ENCODE measurements at places on chromosomes 7 and 10.

- no peak for DNase-seq
Observed at GRCh38 chr10:128152741-128153580, 26.7 kb upstream of the MKI67 start.

- no peak for DNase-seq
Observed at GRCh38 chr7:5679813-5680473, 101.5 kb downstream of the RNF216 start.

- no peak for DNase-seq
Observed at GRCh38 chr10:26950934-26951333, 90.2 kb upstream of the ABI1 start.

DNA sequence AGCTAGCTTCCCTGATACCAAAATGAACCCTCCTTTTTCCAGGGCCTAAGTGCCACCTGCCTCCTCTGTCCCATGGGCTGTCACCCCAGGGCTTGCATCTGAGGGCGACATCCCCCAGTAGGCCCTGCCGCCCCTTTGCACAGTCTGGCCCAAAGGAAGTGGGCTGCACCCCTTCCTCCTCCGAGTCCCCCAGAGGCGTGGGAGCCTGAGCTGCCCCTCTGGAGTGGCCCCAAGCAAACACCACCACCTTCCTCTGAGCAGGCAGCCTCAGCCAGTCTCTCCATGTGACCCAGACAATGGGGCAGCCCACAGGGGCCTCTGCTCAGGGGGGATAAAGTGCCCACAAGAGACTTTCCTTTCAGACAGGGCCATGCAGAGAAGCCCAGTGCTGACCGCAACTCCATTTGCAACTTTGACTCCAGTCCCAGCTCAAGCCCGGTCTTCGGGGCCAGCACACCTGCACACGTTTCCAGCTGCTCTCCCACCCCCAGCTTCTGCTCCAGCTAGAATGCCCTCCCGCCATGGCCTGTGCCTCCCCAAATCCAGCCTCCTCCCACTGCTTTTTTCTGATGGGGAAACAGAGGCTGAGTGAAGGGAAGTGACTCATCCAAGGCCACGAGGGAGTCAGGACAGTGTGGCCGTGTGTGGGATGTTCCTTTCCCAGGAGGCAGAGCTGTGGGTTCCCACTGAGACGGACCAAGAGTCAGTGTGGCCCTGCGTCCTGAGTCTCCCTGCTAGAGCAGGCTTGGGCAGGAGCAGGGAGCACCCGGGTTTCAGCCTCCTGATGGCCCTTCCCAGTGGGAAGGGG lies 111.9 kb downstream of the ZMIZ1 start:
- DNase-seq: no peak

DNA sequence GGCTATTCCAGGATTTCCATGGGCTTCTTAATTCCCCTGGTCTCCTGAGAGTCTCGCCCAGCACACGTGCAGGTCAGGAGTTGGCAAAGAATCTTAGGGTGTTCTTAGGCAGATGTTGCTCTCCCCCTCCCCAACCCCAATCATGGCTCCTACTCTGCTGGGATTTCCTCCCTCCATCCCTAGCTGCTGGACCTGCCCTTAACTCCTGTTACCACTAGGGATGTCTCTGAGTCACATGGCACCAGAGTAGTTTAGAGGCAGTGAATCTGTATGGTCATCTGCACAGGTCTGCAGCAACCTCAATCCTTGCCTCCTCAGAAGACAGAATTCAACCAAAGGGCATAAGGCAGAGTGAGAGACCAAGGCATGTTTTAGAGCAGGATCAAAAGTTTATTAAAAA lies 51.8 kb upstream of the CHST3 start:
- DNase-seq: no peak

- DNase-seq: no peak
Observed at GRCh38 chr10:9545073-9545472, 1472.6 kb upstream of the CELF2 start.

GRCh38 chr10:31320550-31321211 lies 1.7 kb downstream of the ZEB1 start:
- peak; percentile 63 for DNase-seq

DNA sequence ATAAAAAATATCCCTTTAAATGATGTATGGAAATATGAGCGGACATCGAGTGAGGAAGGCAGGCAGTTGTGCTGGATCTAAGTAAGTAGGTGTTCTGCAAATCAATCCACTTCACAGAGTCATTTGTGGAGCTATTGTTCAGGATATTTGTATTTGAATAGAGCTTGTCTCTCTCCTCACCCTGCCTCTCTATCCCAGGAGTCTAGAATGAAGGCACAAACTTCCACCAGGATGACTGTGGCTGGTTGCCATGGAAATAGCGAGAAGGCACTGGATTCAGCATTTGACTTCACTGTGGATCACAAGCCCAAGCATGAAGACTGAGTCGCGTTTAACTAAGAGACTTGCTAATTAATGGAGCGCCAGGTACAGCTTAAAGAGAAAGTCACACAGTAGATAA lies 53.2 kb downstream of the NPY start:
- no peak for DNase-seq

GRCh38 chr10:114714281-114714741 lies 56.2 kb upstream of the ABLIM1 start:
- no peak for DNase-seq

DNA sequence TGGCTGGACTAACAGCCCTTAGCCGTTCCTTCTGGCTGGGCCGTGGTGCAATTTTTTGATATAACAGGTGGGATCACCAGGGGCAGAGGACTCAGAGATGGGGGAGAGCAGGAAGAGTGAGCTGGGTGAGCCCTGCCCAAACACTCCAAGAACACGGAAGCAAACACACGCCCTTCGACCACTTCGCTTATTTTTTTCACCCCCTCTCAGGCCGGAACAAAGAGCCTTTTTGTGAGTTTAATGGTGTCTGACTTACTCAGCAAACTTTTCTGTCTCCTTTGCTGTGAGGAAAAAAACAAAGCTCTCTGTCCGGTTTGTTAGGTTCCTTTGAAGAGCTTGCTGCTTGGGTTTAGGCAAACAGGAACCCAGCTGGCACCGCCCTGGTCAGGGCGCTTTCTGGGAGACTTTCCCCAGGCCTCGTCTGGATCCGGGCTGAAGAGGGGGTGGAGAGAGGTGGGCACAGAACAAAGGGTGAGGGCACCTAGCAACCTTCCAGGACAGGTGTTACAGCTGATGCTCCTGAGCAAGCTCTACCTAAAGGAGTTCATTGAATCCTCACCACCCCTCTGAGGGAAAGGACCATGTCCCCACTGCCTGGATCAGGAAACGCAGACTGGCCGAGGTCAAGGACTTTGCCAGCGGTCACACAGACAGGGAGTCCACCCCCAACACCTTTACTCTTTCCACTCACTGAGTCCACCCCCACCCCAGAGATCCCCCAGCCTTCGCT lies 23.3 kb downstream of the CALML3 start:
- DNase-seq: no peak

GRCh38 chr10:83108565-83109333 lies 1030.6 kb upstream of the GHITM start:
- no peak for DNase-seq

GRCh38 chr10:61981460-61981859 lies 80.0 kb downstream of the ARID5B start:
- DNase-seq: no peak

- no peak for DNase-seq
Observed at GRCh38 chr10:61830072-61830845, 71.2 kb upstream of the ARID5B start.

- DNase-seq: no peak
Observed at GRCh38 chr10:47024399-47025252, 113.4 kb downstream of the PTPN20 start.

DNA sequence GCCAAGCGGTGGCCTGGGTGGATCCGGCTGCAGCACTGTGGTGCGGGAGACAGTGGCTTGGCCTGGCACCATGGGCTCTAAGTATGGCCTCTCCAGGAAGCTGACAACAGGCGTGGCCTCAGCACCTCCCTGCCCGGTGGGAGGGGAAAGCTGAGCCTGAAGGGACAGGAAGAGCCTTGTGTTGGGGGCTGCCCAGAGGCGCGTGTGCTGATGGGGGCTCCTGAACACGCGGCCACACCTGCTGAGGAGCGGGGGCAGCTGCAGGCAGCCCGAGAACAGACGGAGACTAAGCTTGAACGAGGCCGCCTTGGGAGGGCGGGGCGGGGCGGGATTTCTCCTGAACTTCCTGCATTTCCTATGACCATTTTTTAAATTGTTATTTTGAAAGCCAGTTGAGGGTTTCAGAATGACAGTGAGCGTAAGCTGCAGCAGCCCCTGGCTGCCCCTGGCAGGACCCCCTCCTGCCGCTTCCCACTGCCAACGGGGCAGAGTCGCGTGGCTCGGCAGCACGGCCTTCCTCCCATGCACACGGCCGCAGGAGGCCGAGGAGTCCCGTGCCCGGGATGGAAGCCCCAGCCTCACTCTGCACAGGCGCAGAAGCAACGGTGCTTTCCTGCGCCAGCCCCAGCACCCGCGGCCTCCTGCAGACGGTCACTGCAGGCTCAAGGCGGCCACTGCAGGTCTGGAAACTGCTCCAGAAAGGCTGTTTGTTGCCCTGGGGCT lies 43.2 kb downstream of the DPYSL4 start:
- DNase-seq: no peak

DNA sequence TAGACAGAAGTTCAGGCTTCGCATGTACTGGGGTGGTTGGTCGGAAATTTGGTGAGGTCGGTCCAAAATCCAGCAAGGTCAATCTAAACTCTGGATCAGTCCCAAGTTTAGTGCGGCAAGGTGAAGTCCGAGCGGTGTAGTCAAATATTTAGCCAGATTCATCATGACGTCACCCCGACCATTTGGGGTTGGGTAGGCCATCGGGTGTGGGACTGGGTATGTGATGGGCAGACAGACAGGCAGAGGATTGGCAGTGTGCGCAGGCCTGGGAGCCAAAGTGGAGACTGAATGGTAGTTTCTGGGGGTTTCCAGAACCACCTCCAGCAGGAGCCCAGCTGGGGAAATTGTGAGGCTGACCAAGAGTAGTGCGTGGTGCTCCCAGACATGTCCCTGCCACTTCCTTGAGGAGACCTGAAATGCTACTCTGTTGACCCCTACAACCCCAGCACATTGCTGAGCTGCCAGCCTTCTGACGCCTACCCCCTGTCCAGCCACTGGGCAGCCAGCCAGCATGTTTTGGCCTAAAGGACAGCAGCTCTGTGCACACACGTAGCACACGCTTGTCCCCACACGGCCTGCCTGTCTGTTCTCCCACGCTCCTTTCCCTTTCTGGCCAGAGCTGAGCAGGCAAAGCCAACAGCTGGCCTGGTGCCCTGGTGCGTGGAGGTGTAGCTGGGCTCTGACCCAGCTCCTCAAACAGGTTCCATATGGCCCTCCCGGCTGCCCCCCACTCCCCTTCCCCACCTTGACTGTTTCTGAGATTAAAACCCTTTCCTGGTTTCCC lies 55.9 kb downstream of the FAM241B start:
- DNase-seq: peak; percentile 35

DNA sequence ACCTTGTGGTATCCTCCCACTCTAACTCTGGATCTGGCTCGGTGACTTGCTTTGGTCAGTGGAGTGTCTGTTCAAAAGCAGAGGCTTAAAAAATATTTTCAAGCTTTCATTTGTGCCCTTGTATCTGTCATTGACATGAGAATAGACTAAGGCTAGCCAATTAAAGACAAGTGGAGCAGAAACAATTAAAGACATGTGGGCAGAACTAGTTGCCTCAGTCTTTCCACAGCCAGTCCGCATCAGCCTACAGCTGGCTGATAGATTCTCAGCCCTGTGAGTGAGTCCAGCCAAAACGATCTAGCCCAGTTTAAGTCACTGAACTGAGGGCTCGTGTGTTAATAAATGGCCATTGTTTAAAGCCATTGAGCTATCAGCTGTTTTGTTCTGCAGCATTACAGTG lies 185.2 kb upstream of the DGKB start:
- no peak for DNase-seq

DNA sequence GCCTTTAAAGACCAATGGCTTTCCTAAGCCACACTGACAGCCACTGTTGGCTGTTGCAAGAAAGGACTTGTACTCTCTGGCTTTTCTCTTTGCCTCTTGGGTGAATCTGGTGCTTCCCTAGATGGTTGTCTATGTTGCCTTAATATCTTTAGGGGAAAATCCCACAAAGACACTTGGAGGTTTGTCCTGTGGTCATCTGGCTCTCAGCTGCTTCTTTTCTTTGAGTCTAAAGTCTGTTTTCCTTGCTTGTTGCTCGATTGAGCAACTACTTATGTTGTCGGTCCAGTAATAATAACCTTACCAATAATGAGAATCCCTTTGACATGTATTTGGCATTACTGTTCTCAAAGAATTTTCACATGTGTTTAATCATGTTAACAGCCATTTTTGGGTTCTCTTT lies 537.6 kb downstream of the LRMDA start:
- no peak for DNase-seq

- DNase-seq: no peak
Observed at GRCh38 chr7:18177815-18178660, 150.4 kb upstream of the PRPS1L1 start.

GRCh38 chr7:31055471-31055870 lies 3.4 kb downstream of the ADCYAP1R1 start:
- no peak for DNase-seq

DNA sequence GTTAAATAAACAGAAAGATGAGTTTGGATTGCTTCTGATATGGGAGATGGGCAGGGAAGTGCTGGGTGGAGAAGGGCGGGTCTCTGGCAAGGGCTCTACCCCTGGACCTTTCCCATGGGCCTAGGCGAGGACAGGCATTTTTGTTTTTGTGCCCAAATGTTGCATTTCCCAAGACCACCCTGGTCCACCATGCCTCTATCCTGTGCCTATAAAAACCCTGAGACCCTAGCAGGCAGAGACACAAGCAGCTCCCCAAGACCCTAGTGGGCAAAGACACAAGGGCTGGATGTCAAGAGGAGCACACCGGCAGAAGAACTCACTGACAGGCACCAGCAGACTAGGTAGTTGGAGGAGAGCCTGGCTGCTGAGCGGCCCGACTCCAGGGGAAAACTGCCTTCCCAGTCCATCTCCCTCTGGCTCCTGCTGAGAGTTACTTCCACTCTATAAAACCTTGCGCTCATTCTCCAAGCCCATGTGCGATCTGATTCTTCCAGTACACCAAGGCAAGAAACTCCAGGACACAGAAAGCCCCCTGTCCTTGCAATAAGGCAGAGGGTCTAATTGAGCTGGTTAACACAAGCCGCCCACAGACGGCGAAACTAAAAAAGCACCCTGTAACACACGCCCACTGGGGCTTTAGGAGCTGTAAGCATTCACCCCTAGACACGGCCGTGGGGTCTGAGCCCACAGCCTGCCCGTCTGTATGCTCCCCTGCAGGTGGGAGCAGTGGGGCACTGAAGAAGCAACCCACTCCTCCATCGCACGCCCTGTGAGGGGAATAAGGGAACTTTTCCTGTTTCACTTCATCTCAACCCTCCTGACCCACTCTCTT lies 291.4 kb downstream of the PTPRN2 start:
- no peak for DNase-seq

DNA sequence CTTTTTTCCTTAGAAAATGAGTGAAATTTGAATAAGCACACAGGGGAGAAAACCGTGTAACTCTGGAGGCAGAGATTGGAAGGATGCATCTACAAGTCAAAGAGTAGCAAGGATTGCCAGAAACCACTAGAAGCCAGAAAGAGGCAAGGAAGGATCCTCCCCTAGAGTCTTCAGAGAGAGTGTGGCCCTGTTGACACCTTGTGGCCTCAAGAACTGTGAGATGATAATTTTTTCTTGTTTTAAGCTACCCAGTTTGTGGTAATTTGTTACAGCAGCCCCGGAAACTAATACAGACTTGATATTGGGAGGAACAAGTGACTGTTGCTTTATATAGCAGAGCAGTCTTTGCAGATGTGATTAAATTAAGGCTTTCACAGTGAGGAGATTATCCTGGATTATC lies 3.6 kb upstream of the GIMAP7 start:
- no peak for DNase-seq

GRCh38 chr7:158239290-158239981 lies 348.2 kb downstream of the PTPRN2 start:
- no peak for DNase-seq

GRCh38 chr7:85535974-85536729 lies 349.3 kb upstream of the SEMA3D start:
- DNase-seq: no peak
